ENCODE measurements at places on chromosomes 1 and 21. TPM values are rescaled to one million over a fixed set of nuclear protein-coding genes. Genes with fewer than 3 reads are reported as not detected.

The PADI1 gene
- polyA plus RNA-seq = not detected

The CCDC181 gene
- polyA plus RNA-seq = not detected

The TRIM67 gene
- polyA plus RNA-seq = 0.01 TPM

The GRIK1 gene
- polyA plus RNA-seq = not detected

The FNDC5 gene
- polyA plus RNA-seq = 2.1 TPM

The KCNE2 gene
- polyA plus RNA-seq = not detected

The OR2L3 gene
- 0.42 TPM for polyA plus RNA-seq

The CATSPERE gene
- 0.82 TPM for polyA plus RNA-seq

All from B cell (primary cell).